ENCODE measurements at places on chromosomes 7 and 10.

DNA sequence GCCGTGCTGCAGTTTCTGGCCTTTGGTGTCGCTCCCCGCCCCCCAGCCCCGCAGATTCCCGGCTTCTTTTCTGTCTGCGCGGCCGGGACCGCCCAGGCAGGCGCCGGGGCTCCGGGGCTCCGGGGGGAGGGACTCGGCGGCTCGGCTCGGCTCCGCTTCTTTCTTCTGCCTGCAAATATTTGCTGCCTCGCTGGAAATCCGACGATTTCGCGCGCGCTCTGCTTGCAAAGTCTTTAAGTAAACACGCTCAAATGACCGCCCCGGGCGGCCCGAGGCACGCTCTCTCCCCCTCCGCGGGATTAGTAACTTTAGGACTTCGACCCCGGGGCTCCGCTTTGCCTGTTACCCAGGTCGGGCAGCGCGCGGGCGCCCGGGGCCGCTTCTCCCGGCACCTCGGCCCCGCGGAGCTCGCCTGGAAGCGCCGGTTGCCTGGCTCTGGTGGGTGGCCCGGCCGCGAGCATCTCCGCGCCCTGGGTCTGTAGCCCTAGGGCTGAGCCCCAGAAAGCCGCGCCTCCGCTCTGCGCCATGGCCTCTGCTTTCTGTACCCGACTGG lies 3.9 kb upstream of the GATA3 start:
- no peak for DNase-seq

GRCh38 chr7:139931190-139931934 lies 102.3 kb downstream of the TBXAS1 start:
- no peak for DNase-seq

- DNase-seq, result no peak
Observed at GRCh38 chr7:19262826-19263225, 117.6 kb upstream of the FERD3L start.

DNA sequence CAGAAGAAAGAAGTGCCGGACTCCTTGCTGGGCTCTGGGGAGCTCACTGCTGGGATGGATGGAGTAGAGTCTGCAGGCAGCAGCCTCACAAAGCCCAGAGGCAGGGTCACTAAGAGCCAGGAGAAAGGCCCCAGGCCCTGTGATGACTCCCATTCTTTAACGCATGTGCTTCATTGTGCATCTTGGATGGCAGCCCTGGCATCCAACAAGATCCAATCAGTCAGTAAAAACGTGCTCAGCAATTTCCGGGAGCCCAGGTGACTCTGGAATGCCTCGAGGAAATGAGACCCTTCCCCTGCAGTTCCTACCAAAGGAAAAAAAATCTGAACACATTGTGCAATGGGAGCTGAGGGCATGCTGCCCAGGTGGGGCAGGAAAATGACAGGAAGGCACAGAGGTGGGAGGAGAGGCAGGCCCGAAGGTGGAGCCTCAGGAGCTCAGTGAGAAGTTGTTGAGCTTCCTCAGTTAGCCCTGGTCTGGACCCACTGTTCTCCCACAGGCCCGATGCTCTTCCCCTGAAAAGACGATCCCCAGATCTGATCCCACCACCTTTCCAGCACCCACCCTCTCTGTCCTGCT lies 60.7 kb upstream of the TMEM72 start:
- DNase-seq, result no peak

DNA sequence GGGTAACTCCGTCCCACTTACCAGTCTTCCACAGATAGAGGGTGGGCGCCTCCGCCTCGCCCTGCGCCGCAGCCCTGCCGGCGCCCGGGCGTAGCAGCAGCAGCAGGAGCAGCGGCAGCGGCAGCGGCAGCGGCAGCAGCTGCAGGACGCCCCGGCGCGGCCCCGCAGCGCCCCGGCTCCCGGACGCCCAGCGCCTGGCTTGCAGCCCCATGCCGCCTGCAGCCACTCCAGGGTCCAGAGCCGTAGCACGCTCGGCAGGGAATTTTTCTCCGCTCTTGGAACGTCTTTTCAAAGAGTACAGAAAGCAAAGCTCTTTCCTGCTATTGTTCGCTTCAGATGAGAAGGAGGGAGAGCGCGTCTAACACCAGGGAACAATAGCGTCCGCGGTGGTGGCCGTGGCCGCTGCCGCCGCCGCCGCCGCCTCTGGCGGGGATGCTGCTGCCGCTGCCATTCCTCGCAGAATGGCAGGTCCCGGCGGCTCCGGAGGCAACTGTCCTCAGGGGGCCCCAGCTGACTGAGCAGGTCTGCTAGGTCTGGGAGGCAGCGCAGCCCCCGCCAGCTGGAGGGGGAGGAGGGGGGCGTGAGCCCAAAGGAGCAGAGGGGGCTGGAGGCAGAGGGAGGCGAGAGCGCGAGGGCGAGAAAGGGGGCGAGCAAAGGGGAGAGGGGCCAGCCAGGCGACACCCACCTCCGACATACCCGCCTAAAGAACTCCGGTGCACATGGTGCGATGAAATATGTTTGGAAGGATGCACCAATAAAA lies at the start of gene THSD7A:
Gene THSD7A (minus strand): TSS at position 463 of the 760 bp plus-strand sequence. CDS start 252 bp downstream, at position 211.
- DNase-seq, result no peak

DNA sequence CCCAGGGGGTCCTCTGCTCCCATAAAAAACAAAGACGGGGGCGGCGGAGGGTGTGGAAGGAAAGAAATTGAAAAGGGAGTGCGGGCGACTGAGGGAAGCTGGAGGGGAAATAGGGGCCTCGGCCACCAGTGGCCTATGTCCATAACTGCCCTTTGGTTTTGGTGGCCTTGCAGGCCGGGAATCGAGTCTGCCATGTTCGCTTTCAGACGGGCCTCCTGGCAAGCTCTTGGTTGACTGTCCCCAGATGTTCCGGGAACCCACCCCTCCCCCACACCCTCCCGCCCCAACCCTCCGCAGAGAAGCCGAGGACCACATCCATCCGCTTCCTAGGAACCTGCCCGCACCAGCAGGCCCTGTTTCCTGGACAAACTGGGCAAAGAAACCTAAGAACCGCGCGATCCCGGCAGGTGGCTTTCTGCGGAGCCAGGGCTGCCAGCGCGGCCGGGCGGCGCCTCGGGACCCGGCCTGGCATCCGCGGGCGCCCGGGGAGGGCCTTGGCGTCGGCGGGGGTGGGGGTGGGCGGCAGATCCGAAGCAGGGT lies 20.0 kb upstream of the GATA3 start:
- DNase-seq, result no peak

- DNase-seq, result no peak
Observed at GRCh38 chr10:6643962-6644361, 63.9 kb upstream of the PRKCQ start.

DNA sequence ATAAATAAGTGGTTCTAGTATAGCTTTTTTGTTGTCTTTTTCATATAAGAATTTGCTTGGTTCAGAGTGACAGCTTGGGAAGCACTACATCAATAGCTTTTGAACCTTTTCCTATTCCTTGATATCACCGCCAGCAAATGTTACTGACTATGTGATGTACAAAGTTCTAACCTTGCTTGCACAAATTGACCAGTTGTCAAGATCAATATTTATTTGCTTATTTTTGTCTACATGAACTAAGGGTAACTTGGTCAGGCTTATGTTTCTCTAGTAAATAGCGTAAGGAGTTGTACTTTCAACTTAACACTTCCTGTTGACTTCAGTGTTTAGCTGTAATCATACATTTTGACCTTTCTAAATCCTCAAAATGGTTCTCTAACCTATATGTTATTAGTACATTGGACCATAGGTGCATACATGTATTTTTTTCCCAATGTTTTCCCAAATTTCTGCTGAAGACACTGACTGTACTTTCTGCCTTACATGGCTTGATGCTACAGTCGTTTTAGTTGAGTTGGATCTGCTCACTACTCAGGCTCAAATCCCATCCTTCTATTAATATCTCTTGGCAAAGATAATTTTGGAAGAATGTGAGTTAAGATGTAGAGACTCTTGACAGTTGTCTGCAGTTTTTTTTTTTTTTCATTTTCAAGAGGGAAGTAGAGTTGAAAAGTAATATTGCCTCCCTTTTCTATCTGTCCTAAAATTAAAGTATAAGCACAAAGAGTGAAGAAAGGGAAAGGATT lies 239.1 kb upstream of the KAT6B start:
- no peak for DNase-seq

DNA sequence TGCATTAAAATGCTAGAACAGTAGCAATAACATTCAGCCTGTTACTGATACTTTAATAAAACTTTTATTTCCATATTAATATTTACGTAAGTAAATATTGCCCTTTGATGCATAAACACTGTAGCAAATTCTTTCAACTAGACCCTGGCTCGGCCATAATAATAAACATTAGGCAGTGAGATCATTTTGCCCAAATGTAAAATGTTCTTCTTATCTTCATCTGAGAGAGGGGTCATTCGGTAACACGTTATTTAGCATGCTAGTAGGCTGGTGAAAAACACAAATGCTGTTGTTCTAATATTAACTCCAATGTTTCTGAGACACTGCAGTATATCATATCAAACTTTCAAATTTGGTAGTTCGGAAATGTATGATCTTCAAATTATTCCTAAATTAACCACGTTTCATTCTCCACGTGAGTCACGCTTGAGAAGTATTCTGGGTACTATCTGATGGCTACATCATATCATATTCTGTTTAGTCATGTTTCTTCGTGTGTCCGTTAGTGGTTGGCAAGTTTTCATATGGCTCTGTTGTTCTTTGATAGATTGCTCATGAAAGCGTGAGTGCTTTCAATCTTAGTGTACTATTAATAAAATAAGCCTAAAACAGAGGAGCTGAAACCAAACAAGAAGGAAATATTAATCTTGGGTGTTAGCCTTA lies 145.8 kb downstream of the NSUN6 start:
- DNase-seq, result no peak

DNA sequence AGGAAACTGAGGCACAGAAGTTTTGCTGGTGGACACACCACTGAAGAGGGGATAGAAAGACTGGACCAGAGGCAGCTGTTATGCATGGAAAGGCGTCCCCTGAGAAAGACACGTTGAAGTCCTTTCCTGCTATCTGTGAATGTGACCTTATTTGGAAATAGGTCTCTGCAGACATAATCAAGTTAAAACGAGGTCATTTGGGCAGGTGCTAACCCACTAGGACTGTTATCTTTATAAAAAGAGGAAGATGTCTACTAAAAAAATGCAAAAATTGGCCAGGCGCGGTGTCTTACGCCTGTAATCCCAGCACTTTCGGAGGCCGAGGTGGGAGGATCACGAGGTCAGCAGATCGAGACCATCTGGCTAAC lies 31.6 kb downstream of the ELMO1 start:
- no peak for DNase-seq

DNA sequence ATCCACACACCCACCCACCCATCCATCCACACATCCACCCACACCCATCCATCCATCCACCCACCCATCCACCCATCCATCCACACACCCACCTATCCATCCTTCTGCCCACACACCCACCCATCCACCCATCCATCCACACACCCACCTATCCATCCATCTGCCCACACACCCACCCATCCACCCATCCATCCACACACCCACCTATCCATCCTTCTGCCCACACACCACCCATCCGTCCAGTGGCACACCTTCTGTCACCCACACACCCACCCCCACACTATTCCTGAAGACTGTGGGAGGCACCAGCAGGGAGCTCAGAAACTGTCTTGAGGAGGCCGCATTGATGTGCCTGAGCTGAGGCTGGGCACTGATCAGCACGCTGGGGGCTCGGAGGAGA lies 9.1 kb downstream of the TECPR1 start:
- no peak for DNase-seq

DNA sequence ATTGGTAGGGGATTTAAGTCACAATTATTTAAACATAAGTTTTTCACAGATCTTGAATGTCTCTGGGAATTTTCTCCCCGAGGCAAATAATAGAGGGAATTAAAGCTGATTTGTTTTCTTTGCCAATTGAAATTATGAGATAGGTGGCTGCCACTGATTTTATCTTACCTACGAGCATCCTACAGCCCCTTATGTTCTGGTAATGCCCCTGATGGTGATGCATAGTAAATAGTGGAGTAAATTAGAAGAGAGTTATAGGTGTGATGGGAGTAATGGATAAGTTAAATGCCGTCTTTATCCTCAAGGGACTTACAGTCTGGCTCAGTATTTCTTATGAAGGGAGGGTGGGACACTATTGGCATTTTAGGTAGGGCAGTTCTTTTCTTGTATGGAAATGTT lies 58.1 kb downstream of the HDAC9 start:
- DNase-seq, result no peak

DNA sequence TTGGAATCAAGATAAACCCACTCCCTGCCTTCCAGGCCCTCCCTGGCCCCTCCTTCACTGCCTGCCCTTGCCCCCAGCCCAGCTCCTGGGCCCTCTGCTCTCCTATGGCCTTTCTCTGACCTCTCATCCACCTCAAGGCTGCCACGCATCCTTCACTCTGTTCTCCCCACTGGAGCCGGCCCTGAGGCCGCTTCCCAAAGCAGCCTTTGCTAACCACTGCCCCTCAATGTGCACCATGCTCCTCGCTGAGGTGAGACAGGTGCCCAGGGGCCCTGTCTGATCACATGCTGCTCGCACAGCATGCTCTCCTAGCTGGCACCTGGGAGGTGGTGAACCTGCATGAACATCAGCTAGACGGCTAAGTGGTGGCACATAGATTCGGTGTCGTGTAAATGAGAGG lies 138.5 kb upstream of the RET start:
- no peak for DNase-seq

- DNase-seq, result peak; percentile 6
Observed at GRCh38 chr7:36487756-36488336, 98.2 kb downstream of the ANLN start.

DNA sequence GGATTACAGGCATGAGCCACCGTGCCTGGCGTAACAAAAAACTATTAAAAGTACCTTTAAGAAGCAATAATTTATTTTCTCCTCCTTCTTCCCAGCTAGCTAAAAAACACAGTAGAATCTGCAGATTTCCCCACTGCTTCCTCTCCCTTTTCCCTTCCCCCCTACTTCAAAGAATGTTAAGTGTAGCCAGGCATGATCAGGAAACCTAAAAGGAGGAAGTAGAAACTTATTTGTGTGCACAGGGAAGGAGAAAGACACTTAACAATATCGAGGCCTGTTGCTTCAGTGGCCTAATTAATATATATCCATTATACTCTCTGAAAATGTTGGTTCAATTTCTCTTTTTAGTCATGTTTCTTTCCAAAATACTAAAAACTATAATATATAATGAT lies 127.7 kb downstream of the NRBF2 start:
- DNase-seq, result no peak

DNA sequence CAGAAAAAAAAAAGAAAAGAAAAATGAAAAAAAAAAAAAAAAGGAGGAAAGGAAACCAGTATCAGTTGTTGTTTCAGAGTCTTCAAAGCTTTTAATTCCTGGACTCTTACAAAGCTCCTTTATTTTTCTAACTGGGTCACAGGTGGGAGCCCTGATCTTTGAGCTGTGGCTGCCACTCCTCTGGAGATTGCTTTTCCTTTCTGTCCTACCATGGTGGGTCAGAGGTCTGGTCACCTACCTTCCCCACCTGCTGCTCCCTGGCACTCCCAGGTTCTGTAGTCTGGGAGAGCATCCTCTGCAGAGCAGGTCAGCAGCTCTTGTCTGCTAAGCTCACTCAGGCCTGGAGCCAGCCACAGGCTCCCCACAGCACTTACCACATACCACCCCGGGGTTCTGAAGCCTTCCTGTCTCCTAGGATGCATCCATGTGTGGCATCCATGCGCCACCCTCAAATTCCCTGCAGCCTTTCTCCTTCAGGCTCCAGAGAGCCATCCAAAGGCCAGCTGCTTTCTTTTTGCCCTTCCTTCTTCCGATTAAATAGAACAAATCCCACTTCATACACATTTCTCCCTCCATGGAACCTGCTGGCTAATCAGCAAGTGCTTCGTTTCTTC lies 73.2 kb upstream of the TPK1 start:
- no peak for DNase-seq

GRCh38 chr10:104233817-104234216 lies 1.7 kb upstream of the CFAP43 start:
- DNase-seq, result no peak

GRCh38 chr7:52830801-52831200 lies 204.6 kb upstream of the POM121L12 start:
- DNase-seq, result no peak

GRCh38 chr7:47338026-47338425 lies 243.9 kb downstream of the TNS3 start:
- DNase-seq, result no peak

Measured in GM04504 (cell line).